Effector memory CD4-positive, alpha-beta T cell (primary cell): ENCODE measurements at places on chromosomes 2 and 18.

- DNase-seq: no peak
Measured at GRCh38 chr2:75268112-75268511, 68.8 kb upstream of the TACR1 start.

DNA sequence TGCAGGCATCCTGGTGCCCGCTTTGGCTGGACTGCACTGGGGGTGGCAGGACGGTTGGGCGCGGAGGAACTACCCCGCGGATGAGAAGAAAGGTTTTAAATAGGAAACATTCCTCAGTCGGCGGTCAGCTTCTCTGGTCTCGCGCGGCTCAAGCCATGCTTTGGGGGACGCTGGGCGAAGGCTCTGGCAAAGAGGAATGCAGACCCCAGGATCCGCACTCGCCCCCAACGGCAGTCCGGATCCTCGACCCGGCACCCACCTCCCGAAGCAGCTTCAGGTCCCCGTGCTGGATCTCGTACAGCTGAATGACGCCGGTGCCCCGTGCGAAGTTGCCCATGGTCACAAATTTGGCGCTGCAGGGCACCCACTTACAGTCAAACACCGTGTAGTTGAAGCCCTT is 686 bp upstream of the PNO1 start:
- DNase-seq: no peak

GRCh38 chr18:70469916-70470315 is 181.1 kb downstream of the SOCS6 start:
- no peak for DNase-seq

DNA sequence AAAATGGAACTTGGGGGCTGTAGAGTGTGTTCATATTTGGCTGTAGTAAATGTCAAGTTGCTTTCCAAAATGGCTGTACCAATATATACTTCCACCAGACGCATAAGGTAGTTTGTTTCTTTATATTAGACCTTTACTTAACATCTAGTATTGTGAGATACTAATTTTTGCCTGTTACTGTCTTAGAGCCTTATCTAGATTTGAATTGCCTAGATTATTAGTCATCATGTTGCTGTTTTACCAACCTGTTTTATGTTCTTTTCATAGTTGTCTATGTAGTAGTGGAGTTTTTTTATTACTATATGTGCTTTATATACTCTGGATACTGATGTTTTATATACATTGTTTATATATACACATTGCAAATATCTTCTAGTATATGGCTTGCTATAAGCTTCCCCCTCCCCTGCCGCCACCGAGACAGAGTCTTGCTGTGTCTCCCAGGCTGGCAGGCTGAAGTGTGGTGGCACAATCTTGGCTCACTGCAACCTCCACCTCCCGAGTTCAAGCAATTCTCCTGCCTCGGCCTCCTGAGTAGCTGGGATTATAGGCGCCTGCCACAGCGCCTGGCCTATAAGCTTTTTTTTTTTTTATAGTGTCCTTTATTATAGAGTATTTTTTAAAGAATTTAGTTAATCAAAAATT is 18.9 kb downstream of the SLC39A10 start:
- DNase-seq: no peak

- no peak for DNase-seq
Measured at GRCh38 chr18:74497778-74498177, 1.6 kb downstream of the CNDP2 start.

GRCh38 chr2:162694266-162694665 is 144.3 kb downstream of the KCNH7 start:
- DNase-seq: no peak

- DNase-seq: no peak
Measured at GRCh38 chr2:160916300-160916699, 243.9 kb upstream of the TANK start.

GRCh38 chr2:215521031-215521430 is 85.2 kb upstream of the FN1 start:
- no peak for DNase-seq

GRCh38 chr2:240021488-240022104 is 3.5 kb downstream of the NDUFA10 start:
- peak; percentile 46 for DNase-seq

GRCh38 chr18:49898421-49898820 is 85.1 kb upstream of the ACAA2 start:
- DNase-seq: peak; percentile 9

GRCh38 chr2:149169656-149170055 is 131.2 kb downstream of the LYPD6B start:
- no peak for DNase-seq

GRCh38 chr2:42601076-42601475 is 32.6 kb downstream of the MTA3 start:
- DNase-seq: no peak
